BJ (cell line): ENCODE measurements at places on chromosomes 5 and 9.
A peak's percentile ranks its signal among the peaks of the same experiment; 100 is the strongest.

DNA sequence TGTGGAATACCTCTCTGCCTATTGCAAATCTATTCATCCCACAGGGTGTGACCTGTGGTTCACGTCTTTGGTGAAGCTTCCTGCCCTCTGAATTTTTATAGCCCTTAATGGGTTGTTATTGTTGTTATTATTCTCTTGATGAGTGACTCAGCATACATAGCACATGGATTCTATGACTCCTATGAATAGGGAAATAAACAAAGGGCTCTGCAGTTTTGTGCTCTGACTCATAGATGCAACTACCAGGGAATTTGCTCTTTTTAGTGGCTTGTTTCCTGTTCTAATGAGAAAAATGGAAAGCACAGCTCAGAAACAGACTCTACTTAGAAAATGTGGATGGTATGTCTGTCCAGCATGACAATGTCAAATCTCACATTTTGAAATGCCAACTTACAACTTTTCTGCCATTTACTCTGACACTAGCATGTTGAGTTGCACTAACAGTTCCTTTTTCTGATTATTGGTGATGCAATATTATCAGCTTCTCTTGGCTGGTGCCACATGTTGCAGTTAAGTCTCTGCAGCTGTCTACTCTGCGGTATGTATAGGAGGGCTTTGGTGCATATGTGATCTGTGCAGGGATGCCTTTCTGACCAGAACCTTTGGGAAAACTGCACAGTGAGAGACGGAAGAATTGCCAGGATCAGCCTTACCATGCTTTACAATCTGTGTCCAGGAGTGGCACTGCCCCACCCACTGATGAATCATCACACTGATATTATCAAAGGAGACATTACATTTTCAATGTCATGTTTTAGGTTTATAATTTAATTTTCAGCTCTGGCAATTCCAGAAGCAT lies 996.4 kb upstream of the WWC1 start:
- peak; percentile 97 for DNase-seq

DNA sequence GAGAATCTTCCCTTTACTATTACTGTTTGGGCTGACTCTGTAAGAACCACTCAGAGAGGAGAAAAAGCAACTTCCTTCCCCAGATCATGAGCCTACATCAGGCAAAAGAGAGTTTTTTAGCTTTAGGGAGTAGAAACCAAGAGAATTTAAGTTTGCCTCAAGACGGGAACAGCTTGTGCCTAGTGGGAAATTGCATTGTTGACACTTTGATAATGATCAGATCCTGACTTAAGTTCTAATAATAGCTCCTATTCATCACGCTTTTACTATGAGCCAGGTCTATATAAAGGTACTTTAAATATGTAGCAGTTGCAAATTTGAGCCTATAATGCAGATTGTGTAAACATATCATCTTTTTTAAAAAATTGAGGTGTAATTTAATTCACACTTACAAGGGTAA lies 298.2 kb downstream of the MAN2A1 start:
- no peak for DNase-seq

DNA sequence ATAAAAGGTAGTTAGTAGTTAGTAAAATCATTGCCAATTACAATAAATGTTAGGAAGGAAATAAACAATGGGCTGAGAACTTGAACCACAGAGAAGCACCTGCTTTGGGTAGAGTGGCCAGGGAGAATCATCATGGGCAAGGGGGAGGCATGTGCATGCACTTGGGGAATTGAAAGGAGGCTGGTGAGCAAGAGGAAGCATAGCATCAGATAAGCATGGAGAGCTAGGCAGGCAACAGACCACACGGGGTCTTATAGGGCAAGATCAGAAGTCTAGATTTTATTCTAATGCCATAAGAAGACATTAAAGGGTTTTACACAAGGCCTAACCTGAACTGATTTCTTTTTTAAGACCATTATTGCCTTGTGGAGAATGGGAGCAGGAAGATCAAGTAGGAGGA lies 93.4 kb downstream of the PIP5K1B start:
- no peak for DNase-seq

DNA sequence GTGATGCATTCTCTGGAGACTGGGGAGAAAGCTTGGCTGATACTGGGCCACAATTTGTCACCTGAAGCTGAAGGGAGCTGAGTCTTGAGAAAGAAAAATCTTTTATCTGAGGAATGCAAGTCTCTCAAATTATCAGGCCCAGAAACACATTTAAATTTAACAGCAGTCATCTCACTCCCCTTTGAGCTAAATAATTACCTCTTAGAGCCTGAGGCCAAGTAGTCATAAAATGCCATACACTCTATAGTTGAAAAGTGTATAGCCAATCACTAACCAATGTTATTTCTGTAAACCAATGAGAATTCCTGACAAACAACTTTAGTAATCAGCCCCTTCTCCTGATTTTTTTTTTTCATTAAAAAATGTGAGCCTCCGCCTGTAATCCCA lies 32.7 kb upstream of the DAPK1 start:
- DNase-seq: no peak

DNA sequence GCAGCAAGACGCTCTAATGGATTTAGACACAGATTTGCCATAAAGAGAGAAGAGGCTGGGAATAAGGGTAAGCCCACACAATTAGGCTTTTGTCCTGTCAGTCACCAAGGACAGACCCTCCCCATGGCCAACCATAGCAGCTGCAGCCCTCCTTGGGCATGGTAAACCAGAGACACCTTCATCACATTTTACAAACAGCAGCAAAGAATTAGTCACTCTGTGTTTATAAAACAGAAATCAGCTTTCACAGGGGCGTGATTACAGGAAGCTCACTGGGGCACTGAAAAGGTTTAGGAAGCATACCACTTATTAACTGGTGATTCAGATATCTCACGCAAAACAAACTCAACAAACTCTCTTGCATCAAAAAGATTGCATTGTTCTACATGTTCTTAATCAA lies 37.3 kb upstream of the ZNF622 start:
- no peak for DNase-seq

DNA sequence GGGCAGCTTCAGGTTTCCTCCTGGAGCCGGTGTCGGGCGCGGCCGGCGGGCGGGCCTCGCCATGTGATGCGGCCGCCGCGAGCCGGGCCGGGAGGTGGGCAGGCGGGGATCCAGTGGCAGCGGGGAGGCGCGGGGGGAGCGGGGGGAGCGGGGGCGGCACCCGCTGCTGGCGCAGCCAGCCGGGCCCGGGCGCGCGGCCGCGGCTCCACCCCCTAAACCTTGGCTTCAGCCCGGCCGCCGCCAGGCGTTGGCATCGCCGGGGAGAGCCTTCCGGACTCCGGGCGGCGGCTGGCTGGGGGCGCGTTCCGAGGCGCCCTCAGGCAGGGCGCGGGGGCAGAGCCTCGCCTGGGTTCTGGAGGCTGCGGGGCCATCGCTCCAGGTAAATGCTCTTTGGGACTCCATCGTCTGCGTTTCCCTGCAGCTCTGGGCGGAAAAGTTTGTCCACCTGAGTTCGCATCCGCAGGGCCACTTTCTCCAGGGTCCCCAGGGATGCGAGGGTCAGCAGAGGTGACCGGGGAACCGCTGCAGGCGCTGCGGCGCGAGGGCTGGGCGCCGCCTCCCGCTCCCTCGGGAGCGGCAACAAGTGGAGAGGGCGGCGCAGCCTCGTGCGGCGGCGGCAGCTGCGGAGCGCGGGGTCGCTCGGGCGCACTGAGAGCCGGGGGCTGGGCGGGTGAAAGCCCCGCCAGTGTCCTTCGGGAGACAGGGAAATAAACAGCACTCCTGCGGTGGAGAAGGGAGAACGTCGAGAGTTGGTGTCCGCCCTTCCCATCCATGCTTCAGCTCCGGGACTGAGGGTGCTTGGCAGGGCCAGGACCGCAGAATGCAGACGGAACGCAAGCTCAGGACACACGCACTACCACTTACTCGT lies at the start of gene ARHGEF28:
ARHGEF28 (plus strand) TSS at position 253 of the 868 bp plus-strand sequence. CDS start 58,656 bp downstream, outside the sequence.
- DNase-seq: no peak

- no peak for DNase-seq
Observed at GRCh38 chr9:110748251-110748893, 79.8 kb downstream of the MUSK start.

DNA sequence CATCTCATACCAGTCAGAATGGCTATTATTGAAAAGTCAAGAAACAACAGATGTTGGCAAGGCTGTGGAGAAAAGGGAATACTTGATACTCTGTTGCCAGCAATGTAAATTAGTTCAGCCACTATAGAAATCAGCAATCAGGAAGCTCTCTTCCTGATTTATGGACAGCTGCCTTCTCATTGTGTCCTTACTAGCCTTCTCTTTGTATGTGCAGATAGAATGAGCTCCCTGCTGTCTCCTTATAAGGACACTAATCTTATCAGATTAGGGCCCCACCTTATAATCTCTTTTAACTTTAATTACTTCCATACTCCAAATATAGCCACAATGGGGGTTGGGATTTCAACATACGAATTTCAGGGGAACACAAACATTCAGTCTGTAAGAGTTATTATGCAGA lies 38.0 kb downstream of the KCNV2 start:
- DNase-seq: no peak

DNA sequence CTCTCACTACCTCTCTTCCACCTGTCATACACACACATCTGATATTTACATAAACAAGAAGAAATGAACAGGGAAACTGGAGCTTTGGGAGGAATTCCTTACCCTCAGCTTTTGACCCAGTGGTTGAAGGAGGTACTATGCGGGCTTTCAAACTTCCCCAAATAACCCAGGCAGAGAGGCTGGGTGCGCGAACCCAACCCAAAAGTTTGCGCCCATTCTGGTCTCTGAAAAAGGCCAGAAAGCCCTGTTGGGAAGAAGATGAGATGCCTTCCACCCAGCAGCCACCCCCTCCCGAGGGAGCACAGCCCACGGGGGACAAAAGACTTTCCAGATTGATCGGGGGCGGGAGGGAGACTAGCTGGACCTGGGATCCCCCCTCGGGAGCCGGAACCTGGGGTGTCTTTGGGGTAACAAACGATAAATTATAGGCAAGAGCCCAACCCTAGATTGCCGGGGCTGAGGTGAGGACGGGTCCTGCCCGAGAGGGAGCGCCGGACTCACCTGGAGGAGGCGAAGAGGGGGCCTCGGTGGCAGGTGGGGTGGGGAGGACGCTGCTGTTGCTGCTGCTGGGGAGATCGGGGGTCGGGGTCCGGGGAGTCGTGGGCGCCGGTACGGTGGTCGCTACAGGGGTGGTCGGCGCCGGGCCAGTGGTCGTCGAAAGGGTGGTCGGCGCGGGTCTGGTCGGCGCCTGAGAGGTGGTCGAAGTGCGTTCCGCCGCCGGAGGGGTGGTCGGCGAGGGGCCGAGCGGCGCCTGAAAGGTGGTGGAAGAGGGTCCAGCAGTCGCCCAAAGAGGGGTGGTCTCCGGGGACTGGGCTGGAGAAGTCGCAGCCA lies 798 bp downstream of the MEGF9 start:
- DNase-seq: no peak

GRCh38 chr9:78986446-78986845 lies 585.3 kb upstream of the TLE4 start:
- peak; percentile 42 for DNase-seq

DNA sequence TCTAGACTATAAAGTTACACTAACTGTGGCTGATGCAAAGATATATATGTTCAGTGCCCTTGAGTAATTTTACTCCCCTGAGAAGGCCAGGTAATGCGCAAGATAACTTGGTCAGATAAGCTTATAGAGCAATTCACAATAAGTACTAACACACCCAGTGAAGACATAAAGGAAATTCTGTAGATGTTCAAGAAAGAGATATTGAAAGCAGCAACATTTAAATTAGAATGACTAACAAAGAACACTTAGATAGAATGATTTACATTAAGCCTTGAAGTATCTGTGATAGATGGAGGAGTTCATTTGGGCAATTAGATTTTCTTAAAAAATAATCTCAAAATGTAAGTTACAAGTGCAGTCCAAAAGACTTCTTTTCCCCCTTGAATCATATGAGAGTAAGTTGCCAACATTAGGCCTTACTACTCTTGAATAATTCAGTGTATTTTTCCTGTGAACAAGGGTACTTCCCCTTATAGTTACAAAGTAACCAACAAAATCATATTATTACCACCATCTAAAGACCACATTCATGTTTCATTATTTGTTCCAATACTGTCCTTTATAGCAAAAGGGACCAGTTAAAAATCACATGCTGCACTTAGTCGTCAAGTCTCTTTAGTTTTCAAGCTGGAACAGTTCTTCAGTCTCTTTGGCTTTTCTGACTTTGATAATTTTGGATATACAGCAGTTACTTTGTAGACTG lies 44.4 kb upstream of the ELOVL7 start:
- DNase-seq: no peak

DNA sequence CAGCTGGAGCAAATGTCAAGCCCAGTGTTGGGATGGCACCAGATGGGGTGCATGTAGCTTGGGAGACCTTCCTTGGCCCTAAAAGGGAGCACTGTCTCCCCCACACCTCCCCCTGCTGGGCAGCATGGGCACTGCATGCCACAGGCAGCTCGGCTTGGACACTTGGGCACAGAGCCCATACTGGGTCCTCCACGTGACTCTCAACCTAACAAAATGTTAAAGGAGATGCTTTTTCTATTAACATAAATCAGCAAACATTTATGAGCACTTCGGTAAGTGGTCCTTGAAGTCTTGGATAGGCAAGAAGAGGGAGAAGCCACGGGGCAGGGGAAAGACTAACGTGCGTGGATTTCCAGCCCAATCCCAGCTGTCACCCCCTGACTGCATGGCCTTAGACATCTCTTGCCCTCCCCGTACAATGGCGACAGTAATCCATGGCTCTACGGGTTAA lies 23.9 kb upstream of the MAPK9 start:
- no peak for DNase-seq

DNA sequence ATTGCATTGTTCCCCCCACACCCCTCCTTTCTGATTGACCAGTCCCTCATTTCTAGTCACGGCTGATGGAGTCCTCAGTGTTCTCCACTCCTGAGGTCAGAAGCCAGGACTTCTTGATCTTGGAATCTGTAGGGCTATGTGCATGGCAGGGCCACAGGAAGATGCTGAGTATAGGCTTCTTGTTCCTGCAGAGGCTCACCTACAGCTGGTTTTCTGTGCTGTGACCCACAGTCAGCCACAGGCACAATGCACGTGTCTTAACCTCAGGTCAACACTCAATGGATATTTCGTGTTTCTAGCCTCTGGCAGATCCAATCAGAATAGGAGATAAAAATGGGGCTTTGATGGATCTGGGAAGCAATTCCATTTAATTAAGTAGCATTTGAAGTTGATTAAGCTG lies 14.3 kb upstream of the CXCL14 start:
- DNase-seq: no peak

- DNase-seq: no peak
Observed at GRCh38 chr5:34452170-34452828, 203.8 kb upstream of the RAI14 start.

DNA sequence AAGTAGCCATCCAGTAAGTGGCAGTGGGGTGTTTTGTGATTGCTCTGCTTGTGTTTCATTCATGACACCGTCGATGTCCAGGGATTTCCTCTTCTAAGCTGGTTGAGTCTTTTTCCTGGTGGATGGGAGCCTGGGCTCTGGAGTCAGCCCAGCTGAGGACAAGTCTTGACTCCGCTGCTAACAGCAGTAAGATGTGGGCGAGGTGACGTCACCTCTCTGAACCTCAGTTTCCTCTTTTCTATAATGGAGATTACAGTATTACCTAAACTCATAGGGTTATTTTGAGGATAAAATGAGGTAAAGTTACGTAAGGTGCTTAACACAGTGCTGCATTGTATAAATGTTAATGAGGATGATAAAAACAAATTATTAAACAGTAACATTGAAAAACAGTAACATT lies 21.3 kb downstream of the FGF1 start:
- no peak for DNase-seq

- no peak for DNase-seq
Observed at GRCh38 chr9:20601292-20601691, 21.0 kb downstream of the MLLT3 start.
